ENCODE measurements at places on chromosomes 1 and 21.

DNA sequence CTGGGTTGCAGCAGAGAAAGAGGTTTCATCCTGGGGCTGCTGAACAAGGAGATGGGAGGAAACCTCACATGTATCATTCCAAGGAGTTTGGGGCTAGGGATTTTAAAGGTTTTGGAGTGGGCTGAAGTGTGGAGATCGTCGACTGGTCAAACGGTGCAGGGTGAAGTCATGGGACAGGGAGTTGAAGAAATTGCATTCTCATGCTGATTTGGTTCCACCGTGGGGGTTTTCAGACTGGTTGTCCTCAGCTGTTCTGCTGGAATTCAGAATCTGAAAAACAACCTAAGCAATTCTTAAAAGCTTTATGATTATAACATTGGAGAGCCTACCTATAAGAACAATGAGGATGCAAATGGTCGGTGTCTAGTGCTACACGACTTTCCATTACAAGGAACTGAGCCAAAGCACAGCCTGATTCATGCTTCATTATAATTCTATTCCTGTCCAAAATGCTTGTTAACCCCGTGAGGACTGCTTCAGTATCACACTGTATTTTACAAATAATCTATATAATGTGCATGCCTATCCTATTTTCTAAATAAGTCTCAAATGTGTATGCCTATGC lies 242.7 kb downstream of the TM2D1 start:
- no peak for DNase-seq

DNA sequence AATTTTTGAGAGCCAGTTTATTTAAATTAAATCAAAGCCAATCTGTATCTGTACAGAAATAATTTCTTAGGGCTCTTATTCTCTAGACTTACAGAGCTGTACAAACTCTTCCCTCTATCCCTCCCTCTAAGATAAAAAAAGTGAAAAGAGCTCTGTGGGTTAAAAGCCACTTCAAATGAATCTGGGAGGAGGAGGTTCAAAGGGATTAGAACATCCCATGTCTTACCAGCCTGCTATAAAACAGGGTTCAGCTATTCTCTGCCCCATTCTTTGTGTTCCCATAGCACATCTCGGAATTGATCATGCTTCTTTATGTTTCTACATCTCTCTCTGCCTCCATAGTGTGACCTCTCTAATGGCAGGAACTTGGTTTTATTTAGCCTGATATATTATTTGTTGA lies 19.4 kb downstream of the KIAA0319L start:
- DNase-seq: no peak

- no peak for DNase-seq
These were observed 5.5 kb upstream of the TEDDM1 start for GRCh38 chr1:182406012-182406411.

DNA sequence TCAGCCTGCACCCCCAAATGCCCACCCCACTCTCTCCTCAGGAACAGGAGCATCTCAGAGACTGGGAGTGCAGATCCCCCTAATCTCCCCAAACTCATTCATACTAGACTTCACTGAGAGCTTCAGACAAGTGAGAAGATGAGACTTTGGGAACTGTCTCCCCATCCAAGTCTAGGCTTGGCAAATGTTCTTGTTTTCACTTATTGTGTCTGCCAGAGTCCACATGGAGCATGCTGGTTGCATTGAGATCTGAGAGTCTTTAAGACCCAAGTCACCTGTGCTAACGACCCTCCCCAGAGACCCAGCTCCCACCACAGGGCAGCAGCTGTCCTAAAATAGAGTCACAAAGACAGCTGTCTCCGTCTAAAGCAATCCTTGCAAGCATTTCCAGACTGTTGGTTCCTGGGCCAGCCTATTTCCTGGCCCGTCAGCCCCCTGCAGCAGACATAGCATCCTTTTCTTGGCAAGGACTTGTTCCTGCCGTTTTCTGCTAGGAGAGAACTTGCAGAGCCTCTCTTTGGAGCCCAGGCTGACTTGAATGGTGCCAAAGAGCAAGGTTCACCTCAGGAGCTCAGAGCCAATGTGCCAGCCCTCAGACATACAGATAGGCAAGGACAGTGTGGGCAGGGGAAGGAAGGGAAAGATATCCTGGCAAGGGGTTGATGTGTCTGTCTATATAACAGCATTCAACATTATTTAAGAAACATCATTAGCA lies 1.9 kb upstream of the CNTN2 start:
- no peak for DNase-seq

- DNase-seq: no peak
These were observed 1878.0 kb downstream of the MRPL39 start for GRCh38 chr21:23729331-23729730.

GRCh38 chr1:67724928-67725560 lies 40.0 kb downstream of the GADD45A start:
- peak; percentile 61 for DNase-seq

DNA sequence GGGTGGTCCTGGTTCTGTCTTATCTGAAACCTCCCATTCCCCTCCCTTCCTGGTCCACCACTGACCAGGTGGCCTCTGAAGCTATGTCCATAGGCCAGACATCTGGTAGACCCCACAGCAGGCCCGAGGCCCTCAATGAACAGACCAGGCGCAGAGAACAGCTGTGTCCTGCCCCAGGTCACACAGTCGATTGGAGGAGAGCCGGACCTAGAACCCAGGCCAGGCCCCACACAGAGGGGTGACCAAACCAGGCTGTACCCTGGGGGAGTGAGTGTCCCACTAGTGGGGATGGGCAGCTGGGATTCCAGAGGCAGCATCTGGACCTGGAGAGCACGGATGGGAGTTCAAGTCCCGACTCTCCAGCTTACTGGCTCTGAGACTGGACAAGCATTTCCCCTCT lies 29.2 kb downstream of the RNU1-1 start:
- DNase-seq: no peak

DNA sequence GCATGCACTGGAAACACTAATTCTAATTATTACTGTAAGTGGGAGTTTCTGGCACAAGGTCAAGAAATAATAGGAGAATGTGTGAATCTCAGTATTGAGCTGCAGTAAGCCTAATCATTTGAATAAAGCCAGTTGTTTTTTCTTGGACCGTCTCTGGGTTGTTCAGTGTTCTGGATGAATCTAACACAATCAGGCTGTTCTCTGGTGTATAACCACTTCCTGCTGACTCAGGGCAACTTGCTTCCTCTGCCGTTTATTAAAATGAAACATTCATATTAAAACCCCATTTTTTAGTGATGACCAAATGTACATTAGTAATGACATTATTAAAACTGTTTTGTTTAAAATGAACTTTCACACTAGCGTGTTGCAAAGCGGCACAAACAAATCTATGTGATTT lies 273.1 kb upstream of the SNX7 start:
- DNase-seq: no peak

- no peak for DNase-seq
These were observed 31.7 kb upstream of the HEATR1 start for GRCh38 chr1:236636017-236636416.

- DNase-seq: no peak
These were observed 40.7 kb downstream of the SLC66A1 start for GRCh38 chr1:19352839-19353238.

DNA sequence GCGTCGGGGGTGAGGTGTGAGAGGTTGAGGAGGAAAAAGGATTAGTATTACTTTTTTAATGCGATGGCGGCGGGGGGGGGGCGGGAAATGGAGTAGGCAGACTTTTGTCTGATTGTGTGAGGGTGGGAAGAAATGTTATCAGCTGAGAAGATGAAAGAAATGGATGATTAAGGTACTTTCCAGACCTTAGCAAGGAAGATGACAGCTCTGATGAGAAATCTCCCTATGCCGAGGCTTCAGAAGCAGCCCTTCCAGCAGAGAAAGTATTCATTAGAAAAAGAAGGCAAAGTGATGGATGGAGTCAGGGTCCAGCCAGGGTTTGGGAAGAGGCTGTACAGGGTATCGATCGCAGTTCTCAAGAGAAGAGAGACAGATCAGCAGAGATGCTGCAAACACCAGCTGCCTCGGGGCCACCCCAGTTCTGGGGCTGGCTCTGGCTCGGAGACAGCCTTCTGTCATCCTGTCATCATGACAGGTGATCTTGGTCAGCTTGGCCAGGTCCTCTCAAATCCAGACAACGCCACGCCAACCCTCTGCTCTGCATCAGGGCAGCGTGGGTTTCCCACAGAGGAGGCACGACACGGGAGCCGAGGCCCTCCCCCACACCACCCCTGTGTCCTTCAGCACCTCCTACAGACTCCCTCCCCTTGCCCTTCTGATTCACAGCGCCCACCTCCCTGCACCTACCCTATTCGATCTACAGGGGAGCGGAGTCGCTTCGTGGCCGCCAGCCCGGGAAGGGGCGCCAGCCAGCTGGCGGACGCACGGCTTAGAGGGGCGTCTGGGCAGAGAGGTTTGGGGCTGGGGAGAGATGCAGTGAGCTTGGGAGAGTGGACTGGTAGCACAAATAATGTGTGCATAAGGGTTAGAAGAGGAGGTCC lies 674 bp upstream of the ATXN7L2 start:
- DNase-seq: peak; percentile 73

GRCh38 chr1:154955039-154955717 lies 721 bp downstream of the PBXIP1 start:
- peak; percentile 23 for DNase-seq

DNA sequence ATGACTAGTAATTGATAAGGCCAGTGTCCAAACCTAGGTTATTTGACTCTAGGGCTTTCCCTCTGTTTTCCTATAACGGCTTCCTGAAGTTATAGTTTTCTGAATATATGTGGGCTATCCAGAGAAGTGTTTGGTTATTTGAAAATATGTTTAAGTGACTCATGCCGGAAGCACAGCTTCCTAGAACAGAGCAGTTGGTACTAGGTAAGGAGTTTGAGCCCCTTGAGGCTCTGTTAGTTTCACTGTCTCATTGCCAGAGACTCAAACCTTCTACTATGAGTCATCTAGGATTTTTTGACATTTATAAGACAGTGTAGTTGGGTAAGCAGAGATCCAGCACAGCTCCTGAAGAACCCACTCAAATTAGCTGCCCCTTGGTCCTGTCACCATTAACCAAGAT lies 27.1 kb upstream of the LEPR start:
- no peak for DNase-seq

DNA sequence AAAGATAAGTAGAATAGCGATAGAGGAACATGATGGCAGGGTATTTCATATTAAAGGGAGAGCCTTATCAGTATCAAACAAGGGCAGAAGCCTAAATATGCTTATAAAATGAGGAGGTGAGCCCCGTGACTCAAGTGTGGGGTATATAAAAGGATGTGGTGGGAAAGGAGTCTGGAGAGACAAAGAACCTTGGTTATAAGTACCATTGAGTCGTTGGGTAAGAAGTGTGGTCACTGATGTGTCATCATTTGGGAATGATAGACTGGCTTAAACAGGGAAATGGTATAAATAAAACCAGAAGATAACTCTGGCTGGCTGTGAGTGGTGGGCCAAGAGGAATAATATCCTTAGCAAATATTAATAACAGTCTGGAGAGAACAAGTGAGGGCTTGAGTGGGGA lies 10.9 kb upstream of the CD5L start:
- no peak for DNase-seq

DNA sequence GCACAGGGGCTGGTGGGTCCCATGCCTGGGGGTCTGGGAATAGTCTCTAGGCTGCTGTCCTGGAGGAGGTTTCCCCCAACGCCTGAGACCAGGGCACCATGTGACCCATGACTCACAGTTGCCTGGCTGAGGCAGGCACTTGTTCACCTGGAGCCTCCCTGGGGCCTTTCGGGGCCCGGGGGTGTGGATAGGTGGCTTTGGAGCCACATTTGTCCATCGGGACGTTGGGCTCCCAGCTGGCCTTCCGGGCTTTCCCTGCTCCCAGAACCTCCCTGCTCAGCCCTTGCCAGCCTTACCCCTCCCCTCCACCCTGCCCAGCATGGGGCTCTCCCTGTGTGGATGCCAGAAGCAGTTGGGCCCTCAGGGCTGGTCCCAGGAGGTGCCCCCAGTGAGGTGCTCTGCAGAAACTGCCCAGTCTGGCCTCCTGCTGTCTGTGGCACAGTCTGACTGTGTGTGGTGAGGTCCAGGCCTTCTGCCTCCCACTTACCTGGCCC lies 14.2 kb downstream of the COL6A1 start:
- DNase-seq: no peak

- DNase-seq: no peak
These were observed 20.2 kb downstream of the MACO1 start for GRCh38 chr1:25450891-25451290.

DNA sequence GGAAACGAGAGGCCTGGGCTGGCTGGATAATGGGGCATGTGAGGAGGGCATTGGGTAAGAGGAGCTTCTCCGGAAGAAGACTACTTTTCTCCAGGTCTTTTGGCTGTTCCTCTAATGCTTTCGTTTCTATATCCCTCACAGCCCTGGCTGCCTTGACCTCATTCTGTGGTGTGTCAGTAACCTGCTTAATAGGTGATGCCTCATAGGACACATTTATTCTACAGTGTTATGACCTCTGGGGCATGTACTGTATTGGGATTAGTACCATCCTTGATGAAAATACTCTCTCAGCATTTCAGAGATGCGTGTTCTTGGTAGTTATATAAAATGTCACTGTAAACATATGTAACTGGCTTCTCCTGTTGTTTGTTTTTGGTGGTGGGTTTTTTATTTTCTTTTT lies 40.1 kb downstream of the PGM1 start:
- no peak for DNase-seq

GRCh38 chr1:45722809-45723208 lies 27.6 kb downstream of the IPP start:
- DNase-seq: no peak

DNA sequence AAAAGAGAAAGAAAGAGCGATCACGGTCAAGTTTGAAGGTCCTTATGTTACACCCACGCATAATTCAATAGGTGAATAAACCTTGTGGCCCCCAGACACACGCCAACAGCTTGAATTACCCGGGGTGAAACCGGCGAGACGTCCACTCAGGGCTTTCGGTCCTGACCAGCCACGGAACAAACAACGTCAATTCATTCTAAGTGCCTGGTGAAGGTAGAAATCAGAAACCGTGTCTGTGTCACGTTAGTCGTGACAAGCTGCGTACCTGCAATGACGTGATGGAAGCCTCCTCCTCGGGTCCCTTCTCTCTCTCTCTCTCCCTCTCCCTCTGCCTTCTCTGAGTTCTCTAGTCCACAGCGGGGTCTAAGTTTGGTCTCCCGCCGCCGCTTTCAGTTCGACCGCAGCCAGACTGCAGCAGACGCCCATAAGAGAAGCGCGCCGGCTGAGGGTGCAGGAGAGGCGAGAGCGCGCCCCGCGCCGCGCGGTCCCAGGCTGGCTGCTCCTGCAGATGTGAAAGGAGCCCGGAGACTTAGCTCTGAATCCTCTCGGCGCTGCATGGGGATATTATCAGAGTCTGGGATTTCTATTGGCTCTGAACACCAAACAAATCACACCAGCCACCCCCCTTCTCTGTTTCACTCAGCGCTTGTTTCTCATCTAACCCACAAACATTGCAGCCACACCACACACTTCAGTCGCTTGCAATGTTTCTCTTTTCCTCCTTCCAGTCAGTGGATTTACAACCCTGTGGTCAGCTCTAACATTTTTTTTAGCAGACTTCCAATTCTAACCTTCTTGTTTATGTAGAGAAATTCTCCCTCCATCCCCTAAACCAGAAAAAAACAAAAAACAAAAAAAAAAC lies at the start of gene GREM2:
GREM2 (minus strand) TSS at position 537 of the 862 bp plus-strand sequence. CDS start 118,680 bp downstream, outside the sequence.
- peak; percentile 28 for DNase-seq

Data from NCI-H1092 (cell line).